Activated CD4-positive, CD25-positive, alpha-beta regulatory T cell treated with anti-CD3 and anti-CD28 coated beads, Interleukin-2, amount 50 U/mL, for 24 hours (primary cell): ENCODE measurements at places on chromosomes 12 and 14.
A peak's percentile ranks its signal among the peaks of the same experiment; 100 is the strongest.

- ATAC-seq = no peak
Measured at GRCh38 chr12:115716551-115716950, 560.9 kb downstream of the MED13L start.

- no peak for ATAC-seq
Measured at GRCh38 chr14:29668201-29668600, 259.4 kb downstream of the PRKD1 start.

DNA sequence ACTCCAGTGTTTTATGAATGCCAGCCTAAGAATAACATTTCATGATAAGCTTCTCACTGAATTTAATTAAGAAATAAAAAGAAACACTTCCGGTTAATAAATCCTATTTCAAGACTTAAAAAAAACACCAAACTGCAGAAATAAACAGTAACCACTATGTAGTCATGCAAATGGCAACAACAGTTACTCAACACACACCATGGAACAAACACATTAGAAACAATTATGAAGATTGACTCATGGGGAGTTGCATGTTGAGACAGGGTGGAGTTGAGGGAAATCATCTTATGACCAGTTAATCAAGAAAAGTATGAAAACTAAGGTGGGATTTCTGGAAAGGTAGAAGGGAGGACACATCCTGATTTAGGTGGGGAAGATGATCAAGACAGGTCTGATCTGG, 52.7 kb downstream of the PLBD1 start:
- no peak for ATAC-seq

GRCh38 chr12:89873745-89874144, 165.1 kb upstream of the ATP2B1 start:
- ATAC-seq = no peak

- no peak for ATAC-seq
Measured at GRCh38 chr14:28494196-28494595, 272.4 kb upstream of the FOXG1 start.

- ATAC-seq = no peak
Measured at GRCh38 chr14:44970907-44971306, 8.9 kb downstream of the TOGARAM1 start.

DNA sequence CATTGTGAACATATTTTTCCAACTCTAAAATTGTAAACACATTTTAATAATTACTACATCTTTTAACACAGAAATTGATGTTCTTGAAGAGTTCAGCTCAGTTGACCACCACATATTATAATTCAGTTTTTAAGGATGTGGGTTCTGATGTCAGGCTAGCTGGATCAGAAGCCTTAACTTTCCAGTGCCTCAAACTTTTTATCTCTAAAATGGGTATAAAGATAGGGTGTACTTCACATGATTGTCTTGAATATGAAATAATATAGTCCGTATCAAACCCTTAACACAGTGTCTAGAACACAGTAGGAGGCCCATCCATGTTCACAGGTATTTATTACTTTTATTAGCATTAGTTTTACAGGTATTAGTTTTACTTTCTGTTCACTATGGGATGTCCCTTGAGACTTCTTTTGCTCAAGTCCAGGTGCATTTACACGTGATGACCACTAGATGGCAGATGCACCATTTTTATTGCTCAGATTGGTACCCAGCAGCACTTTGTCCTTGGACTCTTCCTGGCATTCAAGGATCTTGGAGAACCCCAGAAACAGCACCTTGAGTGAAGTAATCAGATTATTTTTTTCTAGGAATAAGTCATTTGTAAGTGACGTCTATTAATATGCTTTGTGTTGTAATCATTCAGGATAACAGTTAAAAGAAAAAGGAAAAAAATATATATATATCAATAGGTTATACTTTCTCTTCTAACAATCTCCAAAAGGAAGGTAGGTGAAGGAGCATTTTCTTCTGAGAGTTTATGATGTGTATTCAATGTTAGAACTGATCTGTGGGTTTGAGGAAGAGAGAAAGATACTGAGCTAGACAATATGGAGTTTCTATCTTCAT, 580.2 kb downstream of the ETNK1 start:
- ATAC-seq = peak; percentile 63

DNA sequence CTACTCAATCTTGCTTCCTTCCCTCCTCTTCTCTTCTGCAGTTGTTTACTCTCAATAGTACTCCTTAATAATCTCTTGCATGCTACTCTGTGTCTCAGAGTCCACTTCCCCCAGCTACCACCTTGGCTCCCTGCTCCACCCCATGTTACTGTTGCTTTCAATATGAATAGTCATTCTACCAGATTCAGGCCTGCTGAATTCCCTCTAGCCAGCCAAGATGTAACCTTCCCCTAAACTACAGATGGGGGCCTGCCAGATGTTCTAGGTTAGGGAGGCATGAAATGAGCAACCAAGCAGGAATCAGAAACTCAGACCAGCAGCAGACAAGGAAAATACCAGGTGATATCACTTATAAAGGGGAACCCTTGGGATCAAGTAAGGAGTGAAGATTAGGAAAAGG, 392.1 kb upstream of the DDHD1 start:
- no peak for ATAC-seq

DNA sequence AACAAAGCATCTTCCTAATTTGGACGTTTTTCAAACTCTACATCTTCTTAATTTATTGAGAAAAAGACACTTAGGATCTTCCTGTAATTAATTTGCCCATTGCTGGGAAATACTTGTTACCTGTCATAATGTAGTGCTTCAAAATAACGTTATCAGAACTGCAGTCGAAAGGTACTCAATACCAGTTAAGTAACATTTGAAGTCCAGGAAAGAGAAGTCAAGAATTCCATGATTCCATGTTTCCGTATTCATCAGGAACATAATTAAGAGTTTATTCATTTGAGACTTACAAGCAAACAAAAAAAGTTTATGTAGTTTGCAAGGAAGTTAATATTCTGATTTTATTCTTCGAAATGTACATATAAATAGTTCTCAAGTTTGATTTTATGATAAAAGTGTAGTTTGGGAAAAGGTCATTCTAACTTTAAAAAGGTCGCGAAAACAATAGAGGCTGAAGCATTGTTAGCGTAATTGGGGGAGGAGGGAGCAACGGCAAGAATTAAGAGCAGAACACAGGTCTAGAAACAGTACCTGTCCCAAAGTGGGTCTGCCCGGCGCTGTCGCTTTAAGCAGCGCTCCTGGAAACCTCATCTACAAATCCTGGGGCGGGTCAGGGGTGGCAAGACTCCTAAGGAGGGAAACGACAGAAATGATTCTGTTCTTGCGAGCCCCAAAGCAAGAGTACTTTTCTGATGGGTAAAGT, 1.2 kb upstream of the KCNMB4 start:
- ATAC-seq = no peak

GRCh38 chr12:115004470-115005146, 320.6 kb upstream of the TBX3 start:
- ATAC-seq = no peak

- no peak for ATAC-seq
Measured at GRCh38 chr12:40819436-40820108, 127.3 kb downstream of the CNTN1 start.

- peak; percentile 44 for ATAC-seq
Measured at GRCh38 chr14:74425525-74426201, 347 bp downstream of the SYNDIG1L start.

DNA sequence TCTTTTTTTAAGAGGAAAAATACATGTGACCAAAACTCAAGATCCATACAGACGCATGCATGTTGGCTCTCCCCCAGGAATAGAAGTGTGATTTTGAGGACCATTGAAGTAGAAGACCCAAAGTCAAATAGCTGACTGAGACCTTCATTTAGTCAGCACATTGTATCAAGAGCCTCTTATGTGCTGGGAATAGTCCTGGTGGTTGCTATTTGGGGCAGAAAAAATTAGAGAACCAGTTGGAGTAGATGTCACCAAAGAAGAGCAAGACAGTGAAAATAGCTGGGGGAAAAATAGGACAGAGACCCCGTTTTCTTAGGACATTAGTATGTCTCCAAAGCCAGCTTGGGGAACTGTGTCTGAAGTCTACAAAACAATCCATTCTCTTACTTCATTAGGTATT, 93.6 kb downstream of the PELI2 start:
- no peak for ATAC-seq

DNA sequence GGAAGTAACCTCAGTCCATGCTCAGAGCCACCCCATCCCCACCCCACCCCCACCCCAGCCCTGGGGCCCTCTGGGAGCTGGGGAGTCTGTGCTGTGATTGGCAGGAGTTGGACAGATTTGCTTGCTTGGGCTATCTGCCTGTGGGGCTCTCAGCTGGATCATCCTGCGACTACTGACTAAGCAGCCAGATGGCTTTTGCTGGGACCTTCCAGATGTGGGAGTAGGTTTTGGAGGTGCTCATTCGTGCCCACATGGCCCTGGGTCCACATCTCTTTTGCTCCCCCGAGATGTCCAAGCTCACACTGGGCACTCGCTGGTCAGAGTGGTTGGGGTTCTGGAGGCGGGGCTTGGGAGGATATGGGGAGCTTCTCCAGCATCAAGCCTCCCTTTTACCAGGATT, 138.9 kb downstream of the TSPAN9 start:
- no peak for ATAC-seq

DNA sequence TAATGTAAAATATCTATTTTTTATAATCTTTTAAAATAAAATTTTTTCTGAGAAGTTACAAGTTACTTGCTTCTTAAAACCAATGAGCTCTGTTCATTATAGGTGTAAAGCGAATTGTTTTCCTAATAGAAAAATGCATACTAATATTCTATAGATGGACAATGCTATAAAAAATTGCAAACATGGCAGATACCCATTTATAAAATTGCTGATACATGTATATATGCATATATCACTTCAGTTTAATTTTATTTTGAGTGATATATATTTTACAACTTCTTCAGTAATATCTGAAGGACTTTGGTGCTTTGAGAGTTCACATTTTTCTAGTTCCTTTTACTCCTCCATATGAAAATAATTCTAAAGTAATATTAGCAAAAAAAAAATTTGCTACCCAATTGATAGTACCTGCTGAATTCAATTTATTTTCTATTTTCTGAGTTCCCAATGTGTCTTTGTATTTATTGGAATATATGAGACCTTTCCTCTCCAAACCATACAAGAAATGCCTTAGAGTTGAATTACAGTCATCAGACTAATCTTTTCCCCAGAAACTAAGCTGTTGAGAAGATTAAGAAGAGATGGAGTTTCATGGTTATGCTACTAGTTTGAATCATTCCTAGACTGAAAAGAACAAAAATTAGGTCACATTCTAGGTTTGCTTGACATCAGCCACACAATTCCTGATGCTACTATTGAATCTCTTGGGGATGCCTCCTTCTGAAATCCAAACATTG, 1937.5 kb upstream of the SEL1L start:
- no peak for ATAC-seq

DNA sequence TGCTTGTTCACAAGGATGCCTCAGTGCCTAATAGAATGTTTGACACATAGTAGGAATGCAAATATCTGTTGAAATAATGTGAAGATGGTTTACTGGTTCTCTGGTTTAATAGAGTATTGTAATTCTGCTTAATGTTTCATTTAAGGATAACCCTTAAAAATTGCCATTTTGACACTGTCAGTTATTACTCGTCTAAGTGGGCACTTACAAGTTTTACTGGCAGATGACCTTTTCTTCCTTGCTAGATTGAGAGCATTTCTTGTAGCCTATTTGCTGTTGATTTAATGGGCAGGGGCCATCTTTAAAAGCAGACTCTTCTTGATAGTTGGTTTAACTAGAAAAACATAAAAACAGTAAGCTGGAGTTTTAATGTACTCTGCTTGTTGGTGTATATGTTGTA, 1.9 kb downstream of the TMEM263 start:
- no peak for ATAC-seq

GRCh38 chr12:53223389-53224060, 8.5 kb downstream of the RARG start:
- no peak for ATAC-seq

- ATAC-seq = no peak
Measured at GRCh38 chr12:66268562-66268961, 33.7 kb upstream of the HELB start.

DNA sequence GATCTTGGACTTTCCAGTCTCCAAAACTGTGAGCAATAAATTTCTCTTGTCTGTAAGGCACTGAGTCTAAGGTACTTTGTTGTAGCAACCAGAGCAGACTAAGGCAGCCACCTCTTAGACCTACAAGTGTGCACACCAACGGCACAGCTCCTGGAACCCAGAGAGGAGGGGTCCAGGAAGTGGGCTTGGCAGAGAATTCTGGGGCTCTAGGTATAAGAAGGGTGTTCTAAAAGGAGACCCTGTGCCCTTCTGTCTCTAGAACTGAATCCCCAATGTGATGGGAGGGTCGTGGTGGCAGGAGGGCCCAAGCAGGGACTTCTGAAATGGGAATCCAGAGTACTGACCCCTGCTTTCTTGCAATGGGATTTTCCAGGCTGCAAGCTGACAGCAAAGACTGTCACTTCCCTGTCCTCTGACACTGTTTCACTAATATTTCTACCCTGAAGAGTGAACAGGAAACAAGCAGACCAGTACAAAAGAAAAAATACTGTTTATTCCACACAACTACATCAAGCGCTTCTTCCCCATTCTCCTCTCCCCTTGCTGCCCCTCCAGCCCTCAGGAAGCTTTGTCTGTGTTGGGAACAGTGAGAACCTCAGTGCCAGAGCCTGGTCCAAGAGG, 13.6 kb upstream of the TFCP2 start:
- ATAC-seq = no peak

- ATAC-seq = no peak
Measured at GRCh38 chr12:29831173-29831572, 47.4 kb upstream of the TMTC1 start.

DNA sequence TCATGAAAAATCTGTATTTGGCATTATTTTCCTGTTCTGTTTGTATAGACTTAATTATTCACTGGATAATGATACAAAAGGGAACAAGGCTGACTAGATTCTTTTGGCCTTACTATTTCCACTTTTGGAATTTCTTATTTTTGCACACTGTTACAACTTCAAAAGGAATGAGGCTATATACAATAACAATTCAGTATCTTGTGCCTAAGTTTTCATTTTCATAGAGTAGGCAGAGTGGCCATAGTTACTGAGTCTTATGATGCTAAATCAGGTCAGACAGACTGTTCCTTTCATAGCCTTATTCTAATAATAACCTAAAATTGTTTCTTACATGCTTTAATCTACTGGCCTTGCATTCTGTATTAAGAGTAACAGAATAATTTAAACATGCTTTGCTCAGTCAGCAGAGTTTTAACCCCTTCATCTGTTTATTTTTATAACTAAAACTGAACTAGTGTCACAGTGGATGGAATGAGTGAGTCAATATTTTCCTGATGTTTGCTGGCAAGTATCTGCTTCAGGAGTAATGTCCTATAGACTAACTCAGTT, 10.5 kb downstream of the TTC8 start:
- no peak for ATAC-seq

DNA sequence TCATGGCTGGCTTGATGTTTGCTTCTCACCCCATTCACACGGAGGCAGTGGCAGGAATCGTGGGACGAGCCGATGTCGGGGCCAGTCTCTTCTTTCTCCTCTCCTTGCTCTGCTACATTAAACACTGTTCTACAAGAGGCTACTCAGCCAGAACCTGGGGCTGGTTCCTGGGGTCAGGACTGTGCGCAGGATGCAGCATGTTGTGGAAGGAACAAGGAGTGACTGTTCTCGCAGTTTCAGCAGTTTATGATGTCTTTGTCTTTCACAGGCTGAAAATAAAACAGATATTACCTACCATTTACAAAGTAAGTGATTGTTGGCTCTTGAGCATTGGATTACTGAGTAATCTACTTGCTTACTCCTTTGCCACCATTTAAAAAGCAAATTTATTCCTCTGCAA, 170.6 kb downstream of the TMTC2 start:
- no peak for ATAC-seq
